Activated CD4-positive, alpha-beta T cell treated with anti-CD3 and anti-CD28 coated beads, Interleukin-2, amount 10 ng/mL, durations not matched to agents 24 days and 14 days (primary cell): ENCODE measurements at places on chromosomes 5 and 9. TPM values are rescaled to one million over a fixed set of nuclear protein-coding genes. Genes with fewer than 3 reads are reported as not detected.

OMD gene
- not detected in 2 replicates for total RNA-seq

SPINK5 gene
- total RNA-seq, result not detected in 2 replicates

RLN2 gene
- total RNA-seq, result 0.30 and 1.5 TPM in 2 replicates

PPP3R2 gene
- total RNA-seq, result not detected in 2 replicates

SLC2A8 gene
- total RNA-seq, result 3.9 and 5.8 TPM in 2 replicates

PCDHB13 gene
- total RNA-seq, result 0.05 TPM in 1 of 2 replicates, not detected in the other

TMOD1 gene
- 0.71 and 0.91 TPM in 2 replicates for total RNA-seq

TAF1L gene
- total RNA-seq, result 0.05 TPM in 1 of 2 replicates, not detected in the other

CCDC192 gene
- not detected in 2 replicates for total RNA-seq

PCDHGA10 gene
- total RNA-seq, result 0.07 and 0.21 TPM in 2 replicates

NR2F1 gene
- not detected in 2 replicates for total RNA-seq

SLC45A2 gene
- not detected in 2 replicates for total RNA-seq

CRB2 gene
- not detected in 2 replicates for total RNA-seq

KIF24 gene
- total RNA-seq, result 5.9 and 6.2 TPM in 2 replicates

PCDHGB3 gene
- 0.40 and 0.49 TPM in 2 replicates for total RNA-seq

LHX6 gene
- total RNA-seq, result not detected in 2 replicates

VPS13A gene
- total RNA-seq, result 44.9 and 47.7 TPM in 2 replicates

PFN3 gene
- not detected in 2 replicates for total RNA-seq

TEX48 gene
- 0.52 and 0.56 TPM in 2 replicates for total RNA-seq

PTGDS gene
- not detected in 2 replicates for total RNA-seq

UNC5A gene
- total RNA-seq, result not detected in 2 replicates

IL5 gene
- total RNA-seq, result 7.0 and 7.1 TPM in 2 replicates

COL15A1 gene
- 0.05 and 0.12 TPM in 2 replicates for total RNA-seq

ARL14EPL gene
- not detected in 2 replicates for total RNA-seq

PAX5 gene
- total RNA-seq, result 0.16 and 0.33 TPM in 2 replicates

GAS1 gene
- 0.14 TPM in 2 replicates for total RNA-seq

CCDC112 gene
- total RNA-seq, result 0.31 and 0.49 TPM in 2 replicates

LECT2 gene
- total RNA-seq, result not detected in 2 replicates

BNC2 gene
- not detected in 2 replicates for total RNA-seq

C6 gene
- total RNA-seq, result not detected in 2 replicates

PCDHGC3 gene
- 0.24 and 0.58 TPM in 2 replicates for total RNA-seq

IL13 gene
- 231 and 239 TPM in 2 replicates for total RNA-seq

SH3TC2 gene
- total RNA-seq, result not detected in 2 replicates

ZNF883 gene
- 0.24 TPM in 1 of 2 replicates, not detected in the other for total RNA-seq
